ENCODE measurements at places on chromosomes 5 and 9.
A peak's percentile ranks its signal among the peaks of the same experiment; 100 is the strongest.

DNA sequence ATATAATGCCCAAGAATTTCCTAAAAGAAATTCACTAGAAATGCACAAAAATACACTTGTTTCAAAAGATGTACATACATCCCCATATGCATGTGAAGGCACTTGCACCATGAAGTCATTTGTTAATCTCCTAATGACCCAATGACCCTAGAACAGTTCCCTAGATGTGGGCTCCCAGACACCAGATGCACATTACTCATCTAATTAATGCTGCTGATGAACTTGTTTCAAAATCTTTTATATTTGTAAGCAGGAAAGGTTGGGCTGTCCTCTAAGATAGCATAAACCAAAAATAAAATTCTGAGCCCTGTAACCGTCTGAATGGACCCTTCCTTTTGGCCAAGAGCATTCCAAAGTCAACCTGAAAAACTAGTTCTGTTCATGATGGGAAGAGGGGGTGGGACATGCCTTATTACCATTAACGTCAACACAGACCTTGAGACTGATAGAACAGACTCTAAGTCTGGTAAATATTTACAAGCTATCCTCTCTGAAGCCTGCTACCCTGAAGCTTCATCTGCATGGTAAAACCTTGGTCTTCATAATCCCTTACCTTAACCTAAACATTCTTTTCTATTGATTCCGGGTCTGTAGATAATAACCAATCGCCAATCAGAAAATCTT is 91.0 kb upstream of the DAPK1 start:
- DNase-seq, result no peak

- no peak for DNase-seq
These were observed 566.9 kb upstream of the RGMB start for GRCh38 chr5:98206566-98206965.

DNA sequence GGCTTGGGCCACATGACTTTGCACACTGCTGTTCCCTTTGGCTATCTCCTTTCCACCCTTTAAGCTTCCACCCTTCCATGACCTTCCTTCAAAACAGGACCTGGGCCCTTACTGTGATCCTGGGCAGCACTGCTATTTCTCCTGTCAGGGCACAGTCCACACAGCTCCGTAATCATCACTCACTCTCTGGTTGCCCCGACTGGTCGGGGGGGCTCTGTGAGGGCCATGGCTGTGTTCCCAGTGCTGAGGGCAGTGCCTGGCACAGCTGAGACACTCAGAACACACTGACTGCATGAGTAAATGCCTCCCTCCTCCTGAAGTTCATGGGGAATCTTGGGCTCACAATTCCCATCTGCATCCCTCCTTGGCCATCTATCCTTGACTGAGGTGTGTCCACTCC is 12.2 kb downstream of the TRAF1 start:
- DNase-seq, result no peak

- no peak for DNase-seq
These were observed 38.5 kb upstream of the OR2S2 start for GRCh38 chr9:35996358-35996970.

DNA sequence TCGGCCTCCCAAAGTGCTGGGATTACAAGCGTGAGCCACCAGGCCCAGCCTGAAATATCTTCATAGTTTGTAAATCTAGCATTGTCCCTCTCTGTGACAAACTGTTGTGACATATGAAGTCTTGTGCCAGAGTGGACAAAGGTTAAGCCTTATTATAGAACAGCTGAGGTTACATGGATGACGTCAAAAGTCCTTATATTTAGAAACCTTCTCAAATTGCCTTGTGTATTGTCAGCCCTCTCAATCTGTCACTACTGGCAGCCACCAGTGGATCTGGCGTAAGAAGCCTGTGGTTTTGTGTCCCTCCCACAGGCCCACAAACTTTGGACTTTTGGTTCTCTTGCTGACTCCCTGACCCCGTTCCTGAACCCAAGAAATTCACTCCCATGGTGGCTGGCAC is 79.4 kb upstream of the CCDC112 start:
- DNase-seq, result no peak

- no peak for DNase-seq
These were observed 89.0 kb upstream of the SELENOP start for GRCh38 chr5:42900734-42901133.

- DNase-seq, result no peak
These were observed 47.5 kb downstream of the MRPL36 start for GRCh38 chr5:1751864-1752822.

- no peak for DNase-seq
These were observed 67.6 kb downstream of the SMARCA2 start for GRCh38 chr9:2082772-2083171.

- DNase-seq, result no peak
These were observed 1023.7 kb upstream of the DMAC1 start for GRCh38 chr9:8823131-8823895.

DNA sequence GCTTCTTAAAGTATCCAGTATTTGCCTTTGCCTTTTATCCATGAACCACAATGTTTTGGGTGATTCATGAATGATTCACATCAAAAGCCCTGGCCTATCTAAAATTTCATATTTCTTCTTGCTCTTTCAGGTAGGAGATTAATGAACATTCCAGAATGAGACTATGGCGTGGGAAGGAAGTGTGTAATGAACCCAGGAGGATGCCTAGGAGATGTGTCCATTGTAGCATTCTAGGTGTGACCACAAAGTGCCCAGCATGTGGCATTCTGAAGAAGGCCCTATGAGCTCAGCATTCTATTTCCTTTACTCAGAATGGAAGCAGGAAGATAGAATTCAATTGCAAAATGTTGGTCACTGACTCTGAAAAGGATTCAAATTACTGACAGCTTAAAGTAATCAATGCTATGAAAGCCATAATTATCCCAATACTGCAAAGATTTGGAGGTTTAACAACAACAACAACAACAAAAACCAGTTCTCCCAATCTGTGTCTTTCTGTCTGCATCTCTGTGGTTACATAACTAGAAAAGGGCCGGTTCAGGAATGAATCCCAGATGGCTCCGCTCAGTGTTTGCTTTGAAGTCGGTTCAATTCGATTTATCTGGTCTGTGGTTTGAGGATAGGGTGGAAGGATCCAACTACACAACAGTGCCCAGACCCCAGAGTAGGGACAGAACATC is 126.7 kb downstream of the FOXD1 start:
- peak; percentile 99 for DNase-seq

- DNase-seq, result peak; percentile 9
These were observed 26.1 kb upstream of the SLC28A3 start for GRCh38 chr9:84366683-84367082.

DNA sequence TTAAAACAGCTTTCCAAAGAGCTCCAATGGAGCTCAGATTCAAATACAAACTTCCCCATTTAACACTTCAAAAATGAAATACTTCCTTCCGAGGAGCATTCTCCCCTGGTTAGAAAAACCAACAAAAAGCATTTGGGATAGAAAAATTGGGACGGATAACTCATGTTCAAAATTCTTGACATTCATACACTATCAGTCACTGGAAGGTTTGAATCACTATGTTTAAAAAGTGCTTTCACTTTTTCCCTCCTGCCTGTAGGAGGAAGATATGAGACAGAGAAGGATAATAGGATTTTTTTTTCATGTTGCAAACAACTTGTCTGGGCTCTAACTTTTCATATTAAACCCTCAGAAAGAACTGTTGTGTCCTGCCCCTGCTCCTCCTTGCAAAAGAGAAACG is 412.0 kb downstream of the ACTL7B start:
- peak; percentile 48 for DNase-seq

DNA sequence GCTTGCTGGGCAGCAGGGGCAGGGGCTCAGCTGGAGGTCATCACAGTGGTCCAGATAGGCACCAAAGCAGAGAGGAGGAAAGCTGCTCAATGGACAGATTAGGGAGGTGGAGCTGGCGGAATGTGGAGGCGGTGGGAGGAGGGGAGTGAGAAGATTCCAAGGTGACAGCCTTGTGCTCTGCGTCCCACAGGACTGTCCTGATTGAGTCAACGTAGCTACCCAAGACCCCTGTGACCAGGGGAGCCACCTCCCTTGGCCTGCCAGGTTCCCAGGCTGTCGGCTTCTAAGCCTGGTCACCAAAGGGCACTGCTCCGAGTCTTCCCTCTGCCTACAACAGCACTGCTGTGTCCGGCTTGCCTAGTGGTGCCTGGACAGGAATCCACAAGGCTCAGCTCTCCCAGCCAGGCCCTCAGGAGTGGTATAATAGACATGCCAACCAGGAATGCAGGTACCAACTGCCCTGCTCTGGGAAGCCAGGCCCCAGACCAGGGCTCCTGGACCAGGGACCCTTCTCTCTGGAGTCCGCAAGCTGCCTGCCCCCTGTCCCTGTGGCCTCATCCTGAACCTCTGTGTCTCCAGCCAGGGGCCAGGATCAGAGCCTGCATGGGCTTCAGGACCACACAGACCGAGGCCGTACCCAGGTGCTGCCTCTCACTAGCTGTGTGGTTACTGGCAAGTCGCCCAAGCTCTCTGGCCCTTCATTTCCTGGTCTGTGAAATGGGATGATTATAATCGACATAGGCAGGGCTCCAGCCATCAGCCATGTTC is 67.9 kb downstream of the STK10 start:
- no peak for DNase-seq

GRCh38 chr9:135858491-135859185 is 48.7 kb downstream of the CAMSAP1 start:
- peak; percentile 68 for DNase-seq

- DNase-seq, result no peak
These were observed 236.5 kb upstream of the TRIM32 start for GRCh38 chr9:116450378-116451139.

DNA sequence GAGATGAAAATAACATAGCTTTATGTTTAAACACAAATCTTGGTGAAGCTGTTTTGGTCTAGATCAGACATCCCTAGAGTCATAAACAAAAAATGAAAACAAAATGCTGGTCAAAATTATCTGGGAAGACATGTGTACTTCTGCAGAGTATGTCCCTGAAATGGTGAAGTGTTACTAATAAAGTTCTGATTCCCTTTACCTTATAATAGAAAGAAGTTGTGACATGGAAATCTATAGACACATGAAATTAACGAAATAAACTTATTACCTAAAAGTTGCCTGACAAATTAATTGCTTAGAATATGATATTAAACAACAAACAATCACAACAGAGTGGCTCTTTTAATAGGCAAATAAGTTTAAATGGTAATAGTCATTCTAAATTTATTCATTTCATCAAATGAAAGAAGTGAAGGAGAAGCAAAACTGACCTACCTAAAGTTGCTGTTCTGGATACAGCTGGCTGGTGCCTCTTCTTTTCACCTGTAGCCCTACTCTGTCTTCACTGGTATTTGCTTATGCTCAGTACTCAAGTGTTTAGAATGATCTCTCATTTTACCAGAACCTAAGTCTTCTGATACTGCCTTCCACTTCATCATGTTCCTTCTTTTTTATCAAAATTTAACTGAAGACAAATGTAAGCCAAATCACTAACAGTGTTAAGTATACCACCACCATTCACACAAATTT is 38.8 kb downstream of the FNIP1 start:
- no peak for DNase-seq

DNA sequence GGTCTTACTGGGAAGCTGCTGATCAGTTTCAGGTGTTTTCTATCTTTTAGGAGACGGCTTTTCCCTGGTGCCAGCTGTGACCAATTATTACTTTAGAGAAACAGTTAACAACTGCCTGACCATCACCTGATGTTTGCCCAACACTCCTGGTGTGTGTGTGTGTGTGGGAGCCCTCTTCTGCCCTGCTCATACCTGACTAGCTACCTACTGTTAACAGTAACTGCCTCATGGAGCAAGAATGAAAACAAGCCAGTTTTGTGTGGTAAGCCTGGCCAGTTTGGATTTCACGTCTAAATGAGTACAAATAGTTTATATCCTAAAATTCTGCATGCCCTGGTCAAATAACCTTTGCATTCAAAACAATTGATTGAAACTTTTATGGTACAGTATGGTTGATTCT is 46.1 kb upstream of the RIOK2 start:
- DNase-seq, result peak; percentile 41

DNA sequence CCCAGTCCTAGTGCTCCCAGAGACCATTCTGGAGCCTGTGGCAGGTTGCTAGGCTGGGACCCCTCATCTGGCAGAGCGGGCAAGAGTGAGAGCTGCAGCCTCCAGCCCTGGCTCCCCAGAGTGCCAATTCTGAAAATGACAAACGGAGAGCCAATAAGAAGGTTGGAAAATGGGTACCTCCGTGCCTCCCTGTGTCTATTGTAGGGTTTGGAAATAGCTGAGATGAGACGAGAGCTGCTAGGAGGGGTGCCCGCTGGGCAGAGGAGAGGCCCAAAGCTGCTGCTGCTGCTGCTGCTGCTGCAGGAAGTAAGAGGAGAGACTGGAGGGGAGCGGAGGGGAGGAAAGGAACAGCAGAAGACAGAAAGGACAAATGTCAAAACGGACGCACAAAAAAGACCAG is 36.0 kb upstream of the FUBP3 start:
- DNase-seq, result no peak

GRCh38 chr9:117703537-117703936 is 666 bp upstream of the TLR4 start:
- no peak for DNase-seq

DNA sequence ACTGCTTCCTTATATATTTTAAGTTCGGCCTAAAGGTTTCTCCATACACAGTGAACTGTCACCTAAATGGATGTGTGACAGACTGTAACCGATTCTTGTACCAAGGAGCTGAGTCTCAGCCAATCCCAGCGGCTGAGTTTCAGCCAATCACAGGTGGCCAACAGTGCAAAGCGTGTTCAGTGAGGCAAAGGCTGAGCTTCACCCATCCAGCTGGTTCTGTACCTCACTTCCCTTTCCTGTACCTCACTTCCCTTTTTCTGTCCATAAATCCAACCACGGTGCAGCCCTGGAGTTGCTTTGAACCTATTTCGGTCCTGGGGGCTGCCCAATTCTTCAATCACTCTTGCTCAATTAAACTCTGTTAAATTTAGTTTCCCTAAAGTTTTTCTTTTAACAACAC is 15.7 kb upstream of the TBC1D9B start:
- no peak for DNase-seq

DNA sequence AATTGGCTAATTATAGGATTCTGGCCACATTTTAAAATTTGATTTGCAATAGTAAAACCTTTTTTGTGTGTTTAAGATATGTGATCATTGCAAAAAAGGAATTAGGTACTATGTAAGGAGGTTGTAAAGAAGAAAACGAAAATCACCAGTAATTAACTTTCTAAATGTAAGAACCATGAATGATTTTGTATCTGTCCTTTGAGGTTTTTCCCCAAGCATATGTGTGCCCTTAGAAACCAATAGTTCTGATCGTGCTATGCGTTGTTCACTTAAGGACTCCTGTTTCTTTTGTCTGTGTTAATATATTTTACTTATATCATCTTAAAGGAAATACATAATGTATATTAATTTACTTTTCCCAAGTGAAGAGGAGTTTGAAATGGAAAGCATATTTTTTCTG is 410.2 kb downstream of the PSAT1 start:
- no peak for DNase-seq

- DNase-seq, result no peak
These were observed at the start of gene DOCK2 for GRCh38 chr5:169637085-169637548. TSS of gene DOCK2 (plus strand) at chr5:169637275. CDS start at chr5:169637327, 52 bp downstream.

- no peak for DNase-seq
These were observed 12.8 kb downstream of the UGCG start for GRCh38 chr9:111909444-111909843.

DNA sequence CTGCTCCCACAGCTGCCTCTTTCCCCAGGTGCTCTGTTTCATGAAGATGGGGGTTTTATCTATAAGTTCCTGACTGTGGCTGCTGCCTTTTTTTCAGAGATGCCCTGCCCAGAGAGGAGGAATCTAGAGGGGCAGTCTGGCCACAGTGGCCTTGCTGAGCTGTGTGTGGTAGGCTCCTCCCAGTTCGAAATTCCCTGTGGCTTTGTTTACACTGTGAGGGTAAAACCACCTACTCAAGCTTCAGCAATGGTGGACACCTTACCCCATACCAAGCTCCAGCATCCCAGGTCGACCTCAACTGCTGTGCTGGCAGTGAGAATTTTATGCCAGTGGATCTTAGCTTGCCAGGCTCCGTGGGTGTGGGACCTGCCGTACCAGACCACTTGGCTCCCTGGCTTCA is 250.0 kb downstream of the FER start:
- no peak for DNase-seq

Data from mammary epithelial cell (primary cell).